Lung (tissue), 17 donors: ENCODE measurements at places on chromosomes 6 and 20. TPM values are rescaled to one million over a fixed set of nuclear protein-coding genes. Genes with fewer than 3 reads are reported as not detected.
A peak's percentile ranks its signal among the peaks of the same experiment; 100 is the strongest.

Gene AGER
- 178 TPM for total RNA-seq

- no peak overlapping the region for H3K4me3 ChIP-seq
- no peak overlapping the region for H3K27ac ChIP-seq
- H3K4me1 ChIP-seq, result no peaks in the 10 kb centered on the region
- H3K36me3 ChIP-seq, result no peaks in the 10 kb centered on the region
- peaks cover 5% of the 10 kb centered on the region for H3K27me3 ChIP-seq
- no peak for DNase-seq
Observed at GRCh38 chr20:62820208-62820961, 3.5 kb downstream of the COL9A3 start.

Gene SCUBE3
- total RNA-seq, result 2.1 TPM

Gene SEMG1
- 0.14 TPM for total RNA-seq

Gene TRDN
- 0.11 TPM for total RNA-seq

- peaks cover 25% of the 10 kb centered on the region for H3K4me1 ChIP-seq
- H3K27ac ChIP-seq, result peak overlapping the region; percentile 93
- H3K36me3 ChIP-seq, result peaks cover 3% of the 10 kb centered on the region
- no peak for DNase-seq
Observed at GRCh38 chr6:111590209-111590980, 15.3 kb downstream of the TRAF3IP2 start.

Gene POU5F1
- 2.2 TPM for total RNA-seq

Gene TFAP2C
- total RNA-seq, result 6.3 TPM

Gene SIGLEC1
- total RNA-seq, result 3.7 TPM

- no peaks in the 10 kb centered on the region for H3K27me3 ChIP-seq
- DNase-seq, result no peak
- no peak overlapping the region for H3K27ac ChIP-seq
- H3K4me1 ChIP-seq, result peaks cover 3% of the 10 kb centered on the region
- H3K36me3 ChIP-seq, result no peaks in the 10 kb centered on the region
Observed at GRCh38 chr6:2848851-2849250, 7.2 kb upstream of the SERPINB1 start.

Gene SLC32A1
- total RNA-seq, result not detected

DNA sequence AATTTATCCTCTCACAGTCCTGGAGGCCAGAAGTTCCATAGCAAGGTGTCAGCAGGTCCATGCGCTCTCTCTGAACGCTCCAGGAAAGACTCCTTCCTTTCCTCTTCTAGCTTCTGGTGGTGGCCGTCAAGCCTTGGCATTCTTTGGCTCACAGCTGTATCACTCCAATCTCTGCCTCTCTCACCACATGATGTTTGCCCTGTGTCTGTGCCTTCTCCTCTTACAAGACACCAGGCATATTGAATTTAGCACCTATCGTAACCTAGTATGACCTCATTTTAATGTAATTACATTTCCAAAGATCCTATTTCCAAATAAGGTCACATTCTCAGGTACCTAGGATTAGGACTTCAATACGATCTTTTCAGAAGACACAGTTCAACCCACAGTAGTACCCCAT, 428.5 kb downstream of the CD83 start:
- H3K36me3 ChIP-seq, result no peaks in the 10 kb centered on the region
- no peaks in the 10 kb centered on the region for H3K4me1 ChIP-seq
- no peak overlapping the region for H3K27ac ChIP-seq
- DNase-seq, result no peak
- no peak overlapping the region for H3K4me3 ChIP-seq

Gene NDUFAF4
- total RNA-seq, result 9.7 TPM

DNA sequence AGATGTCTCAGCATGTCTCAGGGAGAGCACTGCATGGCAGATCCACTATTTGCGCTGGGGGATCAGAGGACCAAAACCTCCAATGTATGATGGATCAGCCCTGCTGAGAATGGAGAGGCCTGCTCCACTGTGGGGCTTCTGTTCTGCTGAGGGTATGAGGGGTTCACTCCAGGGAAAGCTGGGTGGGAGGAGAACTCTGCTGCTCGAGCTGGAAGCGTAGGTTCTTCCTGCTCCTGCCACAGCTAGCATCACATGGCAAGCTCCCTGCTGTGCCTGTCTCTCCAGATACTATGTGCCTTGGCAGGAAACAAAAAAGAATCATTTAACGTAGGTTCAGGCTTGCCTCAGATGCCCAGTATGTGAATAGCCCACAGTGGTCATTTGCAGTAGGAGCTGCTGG, 105.8 kb downstream of the EPM2A start:
- no peaks in the 10 kb centered on the region for H3K27me3 ChIP-seq
- H3K27ac ChIP-seq, result no peak overlapping the region
- DNase-seq, result no peak
- H3K4me1 ChIP-seq, result no peaks in the 10 kb centered on the region

- no peaks in the 10 kb centered on the region for H3K27me3 ChIP-seq
- H3K27ac ChIP-seq, result peak overlapping the region; percentile 27
- DNase-seq, result peak; percentile 85
- no peaks in the 10 kb centered on the region for H3K4me1 ChIP-seq
- no peak overlapping the region for H3K4me3 ChIP-seq
Observed at GRCh38 chr6:90136837-90137568, 159.6 kb downstream of the BACH2 start.

GRCh38 chr6:69542494-69542893, 254.3 kb downstream of the LMBRD1 start:
- H3K4me1 ChIP-seq, result no peaks in the 10 kb centered on the region
- H3K4me3 ChIP-seq, result no peak overlapping the region
- no peak for DNase-seq
- no peaks in the 10 kb centered on the region for H3K36me3 ChIP-seq
- H3K27ac ChIP-seq, result no peak overlapping the region

Gene VSTM2L
- total RNA-seq, result 71.6 TPM

- H3K27ac ChIP-seq, result no peak overlapping the region
- H3K27me3 ChIP-seq, result peaks cover 5% of the 10 kb centered on the region
- no peak overlapping the region for H3K4me3 ChIP-seq
- no peaks in the 10 kb centered on the region for H3K36me3 ChIP-seq
Observed at GRCh38 chr6:99745651-99746050, 139.0 kb downstream of the PRDM13 start.

DNA sequence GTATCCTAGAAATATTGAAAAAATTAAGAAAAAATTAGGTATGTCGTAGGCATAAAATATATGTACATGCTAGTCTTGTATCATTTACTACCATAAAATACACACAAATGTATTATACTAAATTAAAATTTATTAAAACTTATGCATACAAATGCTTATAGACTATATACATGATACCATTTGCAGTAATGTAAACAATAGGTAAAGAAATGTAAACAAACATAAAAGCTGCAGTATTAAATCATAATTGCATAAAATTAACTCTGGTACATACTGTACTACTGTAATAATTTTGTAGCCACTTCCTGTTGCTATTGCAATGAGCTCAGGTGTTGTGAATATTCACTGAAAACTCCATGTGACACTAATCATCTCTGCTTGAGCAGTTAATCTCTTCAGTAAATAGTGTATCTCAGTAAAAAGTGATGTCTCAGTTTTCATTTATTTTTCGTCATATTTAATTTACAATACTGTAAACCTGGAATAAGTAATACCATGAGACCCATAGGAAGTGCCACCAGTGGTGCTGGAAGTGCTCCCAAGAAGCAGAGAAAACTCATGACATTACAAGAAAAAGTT, 29.3 kb downstream of the RALGAPB start:
- H3K36me3 ChIP-seq, result peaks cover 36% of the 10 kb centered on the region
- no peak overlapping the region for H3K4me3 ChIP-seq
- no peaks in the 10 kb centered on the region for H3K4me1 ChIP-seq
- H3K27me3 ChIP-seq, result no peaks in the 10 kb centered on the region

Gene PROKR2
- total RNA-seq, result not detected

Gene ZNF391
- 5.3 TPM for total RNA-seq

Gene PIGU
- total RNA-seq, result 20.2 TPM

- H3K27me3 ChIP-seq, result no peaks in the 10 kb centered on the region
- H3K4me3 ChIP-seq, result no peak overlapping the region
- H3K36me3 ChIP-seq, result no peaks in the 10 kb centered on the region
- no peak for DNase-seq
Observed at GRCh38 chr20:59988141-59988540, 29.9 kb downstream of the CDH26 start.

DNA sequence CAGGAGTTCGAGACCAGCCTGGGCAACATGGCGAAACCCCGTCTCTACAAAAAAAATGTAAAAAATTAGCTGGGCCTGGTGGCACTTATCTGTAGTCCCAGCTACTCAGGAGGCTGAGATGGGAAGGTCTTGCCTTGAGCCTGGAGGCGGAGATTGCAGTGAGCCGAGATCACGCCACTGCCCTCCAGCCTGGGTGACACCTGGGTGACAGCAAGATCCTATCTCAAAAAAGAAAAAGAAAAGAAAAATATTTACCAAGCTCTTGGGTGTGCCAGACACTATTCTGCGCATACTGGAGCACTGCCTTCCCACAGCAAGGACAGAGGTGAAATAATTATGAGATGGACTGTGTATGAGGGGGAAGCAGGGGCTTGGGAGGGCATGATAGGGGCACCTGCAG, 19.6 kb downstream of the POFUT1 start:
- DNase-seq, result no peak
- H3K36me3 ChIP-seq, result peaks cover 22% of the 10 kb centered on the region
- peak overlapping the region; percentile 54 for H3K27ac ChIP-seq
- no peaks in the 10 kb centered on the region for H3K27me3 ChIP-seq

GRCh38 chr6:143397227-143398222, 53.0 kb downstream of the ADAT2 start:
- peaks cover 17% of the 10 kb centered on the region for H3K4me1 ChIP-seq
- H3K4me3 ChIP-seq, result no peak overlapping the region
- H3K36me3 ChIP-seq, result no peaks in the 10 kb centered on the region
- DNase-seq, result peak; percentile 73

Gene DLK2
- 1.4 TPM for total RNA-seq

- no peaks in the 10 kb centered on the region for H3K36me3 ChIP-seq
- no peak for DNase-seq
- no peaks in the 10 kb centered on the region for H3K4me1 ChIP-seq
- H3K27ac ChIP-seq, result no peak overlapping the region
Observed at GRCh38 chr20:46324960-46325703, 16.8 kb upstream of the CDH22 start.

Gene OXT
- not detected for total RNA-seq

DNA sequence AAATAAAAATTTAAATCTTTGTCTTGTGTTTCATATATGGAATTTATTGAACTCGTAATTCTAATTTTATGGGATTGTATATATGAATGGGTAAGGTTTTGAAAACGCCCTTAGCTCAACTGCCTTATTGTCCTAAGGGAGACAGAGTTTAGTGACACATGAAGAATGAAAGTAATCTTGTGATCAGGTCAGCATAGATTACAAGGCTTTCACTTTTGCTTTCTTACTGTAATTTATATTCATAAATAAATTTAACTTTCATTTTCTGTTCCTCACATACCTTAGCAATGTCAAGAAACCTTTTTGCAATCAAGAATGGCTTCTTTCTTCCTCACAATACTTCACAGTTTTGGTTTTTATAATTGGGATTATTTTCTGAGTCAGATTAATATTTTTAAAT, 14.4 kb downstream of the KPNA5 start:
- no peaks in the 10 kb centered on the region for H3K36me3 ChIP-seq
- no peaks in the 10 kb centered on the region for H3K4me1 ChIP-seq
- H3K27me3 ChIP-seq, result no peaks in the 10 kb centered on the region
- no peak overlapping the region for H3K4me3 ChIP-seq

GRCh38 chr6:52152711-52153160, 33.4 kb upstream of the IL17A start:
- no peak overlapping the region for H3K27ac ChIP-seq
- H3K36me3 ChIP-seq, result no peaks in the 10 kb centered on the region
- DNase-seq, result no peak
- H3K27me3 ChIP-seq, result no peaks in the 10 kb centered on the region

DNA sequence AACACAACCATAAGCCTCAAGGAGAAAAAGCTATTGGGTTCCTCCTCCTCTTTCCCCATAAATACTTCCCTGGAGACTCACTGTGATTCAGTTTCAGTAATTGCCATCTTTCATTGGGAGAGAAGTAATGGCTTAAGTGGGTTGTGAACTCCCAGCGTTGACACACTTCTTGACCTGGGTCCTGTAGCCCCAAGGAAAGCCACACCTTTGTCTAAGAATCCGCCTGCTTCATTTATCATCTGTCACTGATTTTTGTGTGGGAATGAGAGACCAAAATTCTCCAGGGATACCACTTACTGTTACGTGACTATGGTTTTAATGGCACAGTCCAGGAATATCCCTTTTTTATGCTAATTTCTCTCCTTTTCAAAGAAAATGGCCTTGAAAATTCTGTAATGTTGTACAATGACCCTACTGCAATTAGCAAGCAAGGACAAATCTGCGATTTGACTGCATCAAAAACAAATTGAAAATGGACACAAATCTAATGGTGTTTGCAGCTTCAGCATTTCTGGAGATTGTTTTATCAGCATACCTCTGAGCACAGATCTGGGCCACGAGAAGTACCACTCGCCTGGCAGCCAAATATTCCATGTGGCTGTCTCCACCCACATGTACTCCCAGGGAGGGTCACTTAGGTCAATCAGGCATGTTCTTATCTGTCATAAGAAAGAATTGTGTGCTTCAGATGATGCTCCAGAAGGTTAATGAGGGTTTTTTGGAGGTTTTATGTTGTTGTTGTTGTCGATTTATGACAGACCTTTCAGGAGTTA, 29.8 kb downstream of the DCBLD1 start:
- H3K36me3 ChIP-seq, result peaks cover 5% of the 10 kb centered on the region
- H3K27me3 ChIP-seq, result no peaks in the 10 kb centered on the region
- no peak overlapping the region for H3K4me3 ChIP-seq
- H3K27ac ChIP-seq, result no peak overlapping the region

DNA sequence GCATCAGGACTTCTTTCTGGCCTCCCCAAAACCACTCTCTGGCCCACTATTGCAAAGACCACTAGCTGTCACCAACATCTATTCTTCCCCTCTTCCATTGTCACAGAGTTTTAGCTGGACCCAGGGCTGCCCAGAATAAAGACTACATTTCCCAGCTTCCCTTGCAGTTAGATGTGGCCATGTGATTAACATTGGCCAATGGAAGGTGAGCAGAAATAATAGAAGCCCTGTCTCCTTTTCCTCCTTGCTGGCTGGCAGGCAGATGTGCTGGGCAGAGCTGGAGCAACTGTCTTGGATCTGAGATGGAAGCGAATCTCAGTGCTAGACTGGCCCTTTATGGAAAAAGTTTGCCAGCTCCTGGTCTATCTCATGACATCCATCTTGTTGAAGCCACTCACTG, 97.0 kb downstream of the KCNB1 start:
- no peaks in the 10 kb centered on the region for H3K36me3 ChIP-seq
- DNase-seq, result no peak
- no peak overlapping the region for H3K4me3 ChIP-seq
- H3K27me3 ChIP-seq, result no peaks in the 10 kb centered on the region

DNA sequence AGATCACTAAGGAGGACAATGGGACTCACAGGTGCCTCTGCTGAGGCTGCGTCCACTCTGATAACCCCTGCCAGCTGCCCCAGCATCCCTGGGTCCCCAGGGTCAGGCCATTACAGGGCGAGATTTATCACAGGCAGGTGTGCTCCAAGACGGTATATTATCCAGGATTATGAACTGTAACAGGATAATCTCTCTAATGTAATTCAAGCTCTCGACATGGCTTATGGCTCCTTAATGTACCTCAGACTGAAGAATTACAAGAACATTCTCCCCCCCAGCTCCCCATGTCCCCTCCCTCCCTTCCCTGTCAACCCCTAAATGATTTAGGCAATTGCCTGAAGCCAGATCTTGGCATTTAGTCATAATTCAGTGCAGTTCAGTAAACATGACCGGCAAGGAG, 86.8 kb downstream of the NCR2 start:
- H3K27ac ChIP-seq, result no peak overlapping the region
- no peaks in the 10 kb centered on the region for H3K27me3 ChIP-seq
- H3K4me1 ChIP-seq, result peaks cover 20% of the 10 kb centered on the region
- H3K4me3 ChIP-seq, result no peak overlapping the region

Gene EDEM2
- total RNA-seq, result 51.6 TPM
